Large intestine (tissue), 12 donors: ENCODE measurements at places on chromosomes 1 and 21.
A peak's percentile ranks its signal among the peaks of the same experiment; 100 is the strongest.

DNA sequence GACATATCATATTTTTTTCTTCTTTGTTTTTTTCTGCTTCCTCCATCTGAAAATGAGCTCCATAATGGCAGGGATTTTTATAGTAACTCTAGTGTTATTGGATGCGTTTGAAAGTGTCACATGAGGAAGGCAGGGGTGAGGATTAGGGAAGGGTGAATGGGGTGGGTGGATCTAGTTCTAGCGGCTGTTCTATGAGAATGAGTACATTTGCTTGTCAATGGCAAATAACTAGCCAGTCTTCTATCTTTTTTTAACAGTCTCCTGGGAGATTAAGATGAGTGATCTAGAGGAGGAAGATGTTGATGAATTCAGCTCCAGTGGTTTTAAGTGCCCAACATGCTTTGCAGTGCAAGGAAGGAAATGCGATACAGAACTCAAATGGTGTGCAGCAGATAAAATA is 5.8 kb downstream of the OR14I1 start:
- no peak for DNase-seq
- no peak overlapping the region for H3K27ac ChIP-seq
- H3K27me3 ChIP-seq = peaks cover 4% of the 10 kb centered on the region
- H3K4me1 ChIP-seq = no peaks in the 10 kb centered on the region
- no peak overlapping the region for H3K4me3 ChIP-seq

DNA sequence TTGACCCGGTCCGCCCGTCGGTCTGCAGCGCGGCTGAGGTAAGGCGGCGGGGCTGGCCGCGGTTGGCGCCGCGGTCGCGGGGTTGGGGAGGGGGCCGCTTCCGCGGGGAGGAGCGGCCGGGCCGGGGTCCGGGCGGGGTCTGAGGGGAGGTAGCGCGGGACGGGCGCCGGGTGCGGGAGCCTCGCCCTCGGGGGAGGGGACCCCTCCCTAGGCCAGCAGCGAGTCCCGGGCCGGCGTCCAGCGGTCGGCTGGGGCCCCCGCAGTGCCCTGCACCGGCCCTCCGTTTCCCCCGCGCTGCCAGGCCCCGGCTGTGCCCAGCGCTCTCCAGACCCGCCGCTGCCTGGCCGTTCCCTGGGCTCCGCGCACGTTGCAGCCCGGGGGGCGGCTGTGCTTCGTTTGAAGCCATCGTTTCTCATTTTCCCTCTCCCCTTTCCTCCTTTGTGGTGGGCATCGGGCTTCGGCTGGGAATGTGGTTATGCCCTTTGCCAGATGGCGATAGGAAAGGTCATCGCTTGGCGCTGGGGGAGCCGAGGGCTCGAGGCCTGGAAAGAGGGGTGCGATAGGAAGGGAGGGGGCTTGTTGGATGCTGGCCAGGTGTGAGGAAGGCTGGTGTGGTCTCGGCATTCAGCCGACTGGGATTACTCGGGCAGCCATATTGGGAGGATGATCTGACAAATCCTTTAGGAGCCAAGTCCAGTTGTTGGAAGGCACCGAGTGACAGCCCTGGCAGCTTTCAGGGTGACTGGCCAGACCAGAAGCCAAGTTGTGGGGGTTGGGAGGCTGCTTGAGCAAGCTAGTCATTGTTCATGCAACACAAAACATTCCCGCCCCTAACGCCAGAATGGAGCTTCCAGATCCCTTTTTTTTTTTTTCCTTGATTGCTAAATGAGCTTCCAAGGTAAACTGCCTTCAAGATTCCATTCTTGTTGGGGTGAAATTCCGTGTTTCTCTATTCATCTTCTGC is 753 bp downstream of the KIF1B start:
- DNase-seq = peak; percentile 83
- H3K4me1 ChIP-seq = peaks cover 9% of the 10 kb centered on the region
- no peaks in the 10 kb centered on the region for H3K36me3 ChIP-seq
- H3K4me3 ChIP-seq = peak overlapping the region; percentile 96

- H3K36me3 ChIP-seq = no peaks in the 10 kb centered on the region
- no peaks in the 10 kb centered on the region for H3K27me3 ChIP-seq
- no peaks in the 10 kb centered on the region for H3K4me1 ChIP-seq
- H3K27ac ChIP-seq = no peak overlapping the region
Measured at GRCh38 chr1:17458794-17459193, 19.3 kb upstream of the RCC2 start.

DNA sequence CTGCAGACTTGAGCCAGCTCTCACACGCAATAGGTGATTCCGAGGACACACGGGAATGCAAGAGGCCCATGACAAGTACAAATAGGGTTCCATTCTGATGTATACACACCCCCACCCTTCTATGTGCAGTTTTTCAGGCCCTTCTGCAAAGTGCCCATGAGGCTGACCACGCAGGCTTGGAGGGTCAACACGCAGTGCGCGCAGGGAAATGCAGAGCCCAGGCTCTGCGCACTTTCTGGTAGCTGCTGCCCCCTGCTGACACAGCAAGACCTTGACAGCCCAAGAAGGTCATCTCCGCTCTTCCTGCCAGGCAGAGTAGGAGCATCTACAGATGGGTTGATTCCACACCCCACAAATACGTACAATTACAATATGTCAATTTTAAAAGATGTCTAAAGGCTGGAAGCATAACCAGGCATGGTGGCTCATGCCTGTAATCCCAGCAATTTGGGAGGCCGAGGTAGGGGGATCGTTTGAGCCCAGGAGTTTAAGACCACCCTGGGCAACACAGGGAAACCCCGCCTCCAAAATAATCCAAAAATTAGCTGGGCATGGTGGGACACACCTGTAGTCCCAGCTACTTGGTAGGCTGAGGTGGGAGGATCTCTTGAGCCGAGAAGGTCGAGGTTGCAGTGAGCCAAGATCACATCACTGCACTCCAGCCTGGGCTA is 18.5 kb downstream of the SH3BP5L start:
- H3K4me3 ChIP-seq = no peak overlapping the region
- peaks cover 44% of the 10 kb centered on the region for H3K4me1 ChIP-seq
- DNase-seq = peak; percentile 66
- peaks cover 15% of the 10 kb centered on the region for H3K36me3 ChIP-seq

DNA sequence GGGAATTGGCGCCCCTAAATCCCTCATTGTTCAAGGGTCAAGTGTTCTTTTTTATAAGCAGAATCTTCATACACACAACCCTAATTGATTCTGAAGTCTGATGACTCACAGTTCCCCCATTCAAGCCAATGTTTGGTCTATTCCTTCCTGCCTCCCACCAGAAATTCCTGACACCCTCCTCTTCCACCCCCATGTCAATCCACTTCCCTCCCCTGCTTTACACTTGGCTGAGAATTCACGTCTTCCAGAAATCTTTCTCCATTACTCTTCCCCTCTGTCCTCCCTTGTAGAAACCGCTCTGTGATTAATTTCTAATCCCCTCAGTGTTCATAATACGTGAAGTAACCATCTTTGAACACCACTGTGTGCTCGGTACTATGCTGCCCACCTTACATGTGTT is 76.2 kb upstream of the CD34 start:
- no peak overlapping the region for H3K4me3 ChIP-seq
- H3K27me3 ChIP-seq = peaks cover 3% of the 10 kb centered on the region
- no peaks in the 10 kb centered on the region for H3K36me3 ChIP-seq

DNA sequence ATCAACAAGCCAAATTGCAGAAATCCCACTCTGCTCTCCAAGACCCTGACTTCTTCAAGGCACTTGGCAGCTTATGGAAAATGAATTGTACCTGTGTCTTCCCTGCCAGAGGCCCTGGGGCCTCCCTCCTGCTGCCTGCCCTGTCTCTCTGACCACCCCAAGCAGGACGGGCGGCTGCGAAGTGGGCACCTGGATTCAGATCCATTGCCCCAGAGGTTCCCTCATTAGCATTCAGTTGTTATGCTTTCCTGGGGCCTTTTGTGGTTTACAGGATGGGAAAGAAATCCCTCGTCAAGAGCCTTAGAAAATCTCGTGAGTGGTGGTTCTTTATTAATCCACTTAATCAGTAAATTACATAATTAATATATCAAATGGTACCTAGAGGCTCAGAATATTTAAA is 179.3 kb downstream of the TNR start:
- H3K27ac ChIP-seq = no peak overlapping the region
- no peaks in the 10 kb centered on the region for H3K36me3 ChIP-seq
- DNase-seq = no peak
- no peak overlapping the region for H3K4me3 ChIP-seq
- no peaks in the 10 kb centered on the region for H3K27me3 ChIP-seq

DNA sequence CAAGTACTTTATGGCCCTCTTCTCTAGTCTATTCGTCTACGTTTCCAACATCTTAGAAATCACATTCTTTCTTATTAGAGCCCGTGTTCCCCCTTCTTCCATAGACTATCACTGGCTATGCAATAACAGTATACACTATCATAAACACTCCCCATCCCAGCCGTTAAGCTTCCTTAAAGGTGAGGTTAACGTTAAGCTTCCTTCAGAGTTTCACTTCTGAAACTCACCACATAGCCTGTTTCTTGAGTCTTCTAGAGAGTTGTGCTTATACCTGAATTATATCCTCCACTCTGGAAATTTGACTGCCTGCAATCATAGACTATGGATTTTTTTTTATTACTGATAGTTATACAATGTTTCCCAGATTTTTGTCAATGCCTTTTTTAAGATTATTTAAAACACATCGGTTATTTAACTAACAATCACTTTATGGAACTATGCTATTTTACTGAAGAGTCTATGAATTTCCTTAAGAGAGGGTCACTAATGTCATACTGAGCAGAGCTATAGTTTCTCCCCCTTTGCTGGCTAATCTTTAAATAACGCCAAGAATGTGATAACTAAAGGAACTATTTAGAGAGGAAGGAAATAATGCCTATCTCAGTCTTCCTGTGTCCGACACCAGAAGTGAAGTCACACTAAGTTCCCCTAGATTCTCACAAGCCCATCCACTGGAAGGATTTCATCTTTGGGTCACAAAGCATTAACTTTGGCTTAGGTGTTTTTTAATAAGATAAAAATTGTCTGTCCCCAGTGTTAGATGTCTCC is 16.8 kb downstream of the FCER1A start:
- H3K27ac ChIP-seq = no peak overlapping the region
- H3K27me3 ChIP-seq = no peaks in the 10 kb centered on the region
- no peak for DNase-seq
- no peaks in the 10 kb centered on the region for H3K36me3 ChIP-seq
- H3K4me1 ChIP-seq = no peaks in the 10 kb centered on the region
- H3K4me3 ChIP-seq = no peak overlapping the region

- peaks cover 4% of the 10 kb centered on the region for H3K27me3 ChIP-seq
- no peak overlapping the region for H3K4me3 ChIP-seq
- no peak overlapping the region for H3K27ac ChIP-seq
- no peaks in the 10 kb centered on the region for H3K4me1 ChIP-seq
- no peak for DNase-seq
- H3K36me3 ChIP-seq = no peaks in the 10 kb centered on the region
Measured at GRCh38 chr1:18856435-18856834, 3.0 kb downstream of the TAS1R2 start.

DNA sequence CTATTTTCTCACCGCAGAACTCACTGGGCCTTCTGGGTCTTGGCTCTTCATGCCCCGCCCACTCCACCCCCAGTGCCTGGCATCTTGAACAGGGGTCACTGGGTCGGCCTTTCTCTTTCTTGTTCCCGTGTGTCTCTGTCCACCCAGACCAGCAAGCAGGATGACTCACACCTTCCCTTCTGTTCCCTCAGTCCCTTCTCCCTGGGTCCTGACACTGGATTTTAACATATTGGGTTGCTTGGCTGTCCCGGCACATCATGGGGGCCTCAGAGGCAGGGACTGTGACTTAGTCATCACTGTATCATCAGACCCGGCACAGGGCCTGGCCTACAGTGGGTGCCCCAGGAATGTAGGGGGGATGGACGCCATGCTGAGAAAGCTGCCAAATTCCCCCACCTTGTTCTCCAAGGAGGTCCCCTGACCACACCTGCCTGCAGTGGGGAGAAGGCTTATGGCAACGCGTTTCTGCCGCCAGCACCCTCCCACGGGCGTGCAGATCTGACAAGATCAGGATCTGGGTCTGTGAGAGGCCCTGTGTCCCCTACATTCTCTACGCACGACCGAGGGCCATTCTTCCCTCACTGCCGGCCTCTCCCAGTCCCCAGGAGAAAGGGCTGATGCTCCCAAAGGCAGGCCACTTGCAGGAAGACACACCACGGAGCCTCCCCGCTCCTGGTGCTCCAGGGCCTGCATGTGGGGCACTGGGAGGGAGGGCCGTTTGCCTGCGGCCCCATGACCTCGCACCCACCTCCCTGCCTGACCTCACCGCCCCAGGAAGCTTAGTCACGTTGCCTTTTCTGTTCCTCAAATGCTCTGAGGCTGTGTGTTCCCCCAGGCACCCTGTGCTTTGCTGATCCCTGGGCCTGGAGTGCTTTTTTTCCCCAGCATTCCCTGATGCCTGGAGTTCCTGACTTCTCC is 157.2 kb upstream of the TMEM51 start:
- DNase-seq = no peak
- no peak overlapping the region for H3K4me3 ChIP-seq
- no peak overlapping the region for H3K27ac ChIP-seq
- H3K36me3 ChIP-seq = peaks cover 2% of the 10 kb centered on the region
- H3K4me1 ChIP-seq = peaks cover 2% of the 10 kb centered on the region

DNA sequence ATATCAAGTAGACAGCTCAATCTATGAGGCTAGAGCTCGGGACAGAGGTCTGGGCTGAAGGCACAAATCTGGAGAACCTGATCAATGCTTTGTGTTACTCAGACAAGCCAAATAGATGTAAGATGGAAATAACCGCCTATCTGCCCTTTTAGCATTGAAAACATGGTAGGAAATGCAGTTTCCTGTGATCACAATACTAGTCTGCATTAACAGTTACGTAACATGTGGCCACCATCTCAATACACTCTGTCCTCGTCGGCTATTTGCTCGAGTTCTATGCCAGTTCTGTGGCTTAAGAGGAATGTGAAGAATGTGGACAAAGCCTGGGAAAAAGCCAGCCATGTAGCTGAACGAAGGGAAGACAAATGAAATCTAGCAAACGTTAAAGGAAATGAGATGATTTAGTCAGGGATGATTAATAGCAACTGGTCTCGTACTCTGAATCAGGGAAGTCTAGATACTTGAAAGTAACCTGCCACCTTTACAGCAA is 73.3 kb downstream of the HSF2BP start:
- peaks cover 31% of the 10 kb centered on the region for H3K4me1 ChIP-seq
- no peaks in the 10 kb centered on the region for H3K27me3 ChIP-seq
- H3K27ac ChIP-seq = peak overlapping the region; percentile 58
- DNase-seq = no peak

- H3K4me3 ChIP-seq = peak overlapping the region; percentile 98
- H3K27ac ChIP-seq = peak overlapping the region; percentile 58
- peaks cover 6% of the 10 kb centered on the region for H3K27me3 ChIP-seq
- DNase-seq = no peak
Measured at GRCh38 chr1:28885977-28886730, 28.2 kb upstream of the EPB41 start.

DNA sequence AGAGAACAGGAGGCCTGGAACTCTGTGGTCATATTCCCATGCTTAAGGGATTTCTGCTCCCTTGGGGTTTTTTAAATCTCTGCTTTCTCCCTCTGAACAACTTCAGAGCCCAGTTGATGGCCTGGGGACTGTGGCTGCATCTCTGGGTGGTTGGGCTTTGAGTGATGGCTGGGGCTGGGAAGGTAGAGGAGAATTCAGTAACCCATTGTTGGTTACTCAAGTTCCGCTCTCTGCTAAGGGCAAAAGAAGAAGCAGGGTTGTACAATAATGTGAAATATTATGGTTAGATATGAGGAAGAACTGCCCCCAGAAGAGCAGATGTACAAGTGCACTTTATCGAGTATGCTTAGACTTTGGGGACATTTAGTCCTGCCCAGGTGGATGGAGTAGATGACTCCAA is 72.1 kb upstream of the CNTN2 start:
- no peak overlapping the region for H3K4me3 ChIP-seq
- no peak overlapping the region for H3K27ac ChIP-seq
